Activated T-cell treated with anti-CD3 and anti-CD28 coated beads, Interleukin-2, amount 50 U/mL, for 1 hour (primary cell): ENCODE measurements at places on chromosomes 4 and X.
A peak's percentile ranks its signal among the peaks of the same experiment; 100 is the strongest.

- no peak for DNase-seq
Observed at GRCh38 chrX:137747244-137748043, 181.5 kb downstream of the ZIC3 start.

DNA sequence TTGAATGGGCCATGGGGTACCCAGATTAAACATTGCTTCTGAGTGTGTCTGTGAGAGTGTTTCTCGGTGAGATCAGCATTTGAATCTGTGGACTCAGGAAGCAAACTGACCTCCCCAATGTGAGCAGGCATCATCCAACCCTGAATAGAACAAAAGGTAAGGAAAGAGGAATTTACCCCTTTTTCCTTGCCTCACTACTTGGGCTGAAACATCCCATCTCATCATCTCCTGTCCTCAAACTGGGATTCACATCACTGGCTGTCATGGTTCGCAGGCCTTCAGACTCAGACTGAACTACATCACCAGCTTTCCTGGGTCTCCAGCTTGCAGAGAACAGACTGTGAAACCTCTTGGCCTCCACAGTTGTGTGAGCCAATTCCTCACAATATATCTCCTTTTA lies 47.1 kb downstream of the TEC start:
- no peak for DNase-seq

DNA sequence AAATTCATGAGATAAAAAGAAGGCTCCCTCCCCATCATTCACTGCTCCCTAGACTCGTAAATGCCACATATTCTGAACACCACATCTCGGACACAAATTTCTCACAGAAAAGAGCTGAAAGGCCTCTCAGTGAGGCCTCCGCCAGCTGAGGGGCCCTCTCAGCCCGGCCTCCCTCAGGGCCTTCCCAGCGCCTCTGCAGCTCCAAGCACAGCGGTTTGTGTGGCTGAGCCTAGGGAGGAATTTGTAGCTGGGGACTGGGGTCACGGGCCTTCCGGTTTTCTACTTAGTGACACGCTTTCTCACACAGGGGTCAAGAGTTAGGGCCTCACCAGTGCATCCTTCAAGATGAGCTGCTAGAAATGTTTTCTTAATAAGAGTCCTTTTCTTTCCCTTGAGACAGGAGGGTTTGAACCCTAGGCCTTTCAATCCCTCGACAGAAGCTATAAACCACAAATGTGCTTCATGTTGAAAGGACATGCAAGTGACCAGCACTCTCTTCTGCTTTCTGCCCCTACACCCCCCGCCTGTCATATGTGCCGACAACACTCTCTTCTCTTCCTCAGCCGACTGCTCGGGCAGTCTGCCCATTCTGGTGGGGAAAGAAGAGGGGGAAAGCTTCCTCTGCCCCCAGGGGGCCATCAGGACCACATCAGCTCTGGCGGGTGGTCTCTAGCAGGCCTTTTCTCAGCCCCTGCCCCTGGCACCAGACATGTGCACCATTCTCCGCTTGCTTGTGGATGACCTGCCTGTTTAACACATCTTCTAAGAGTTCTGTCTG lies 104.9 kb downstream of the CHIC2 start:
- DNase-seq: no peak

- DNase-seq: no peak
Observed at GRCh38 chr4:48594180-48594579, 104.1 kb downstream of the ZAR1 start.

GRCh38 chr4:73885574-73886267 lies 16.5 kb downstream of the CXCL1 start:
- no peak for DNase-seq

DNA sequence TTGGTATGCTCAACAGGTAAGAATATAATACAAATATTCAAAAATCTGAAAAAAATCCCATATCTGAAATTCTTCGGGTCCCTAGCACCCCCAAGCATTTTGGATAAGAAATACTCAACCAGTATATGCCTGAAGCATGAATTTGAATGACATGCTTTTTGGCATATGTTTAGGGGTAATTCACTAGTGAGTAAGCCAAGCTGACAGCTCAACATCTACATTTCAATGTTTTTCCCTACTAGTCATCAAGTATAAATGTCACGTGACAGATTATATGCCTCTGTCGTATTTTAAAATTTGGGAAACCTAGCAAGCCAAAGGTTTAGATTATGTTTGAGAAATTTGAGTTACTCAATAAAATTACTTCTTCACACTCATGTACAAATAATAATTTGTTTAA lies 125.1 kb downstream of the FGF16 start:
- DNase-seq: no peak

DNA sequence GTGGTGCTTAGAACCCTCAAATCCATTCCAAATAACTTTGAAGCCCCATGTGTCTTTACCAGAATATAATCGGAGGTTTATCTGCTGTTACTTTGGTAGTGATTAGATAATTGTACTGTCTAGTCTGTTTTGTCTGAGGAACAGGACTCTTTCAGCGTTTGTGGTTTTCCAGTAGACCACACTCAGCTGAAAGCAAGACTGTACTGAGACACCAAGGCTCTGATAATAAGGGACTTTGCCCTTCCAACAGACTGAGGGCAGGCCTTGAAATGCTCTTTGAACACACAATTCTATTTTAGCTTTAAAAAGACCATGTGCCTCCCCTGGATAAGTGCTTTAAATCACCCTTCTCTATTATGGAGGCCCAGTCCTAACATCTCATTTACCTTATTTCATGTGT lies 76.1 kb downstream of the KLHL8 start:
- no peak for DNase-seq

DNA sequence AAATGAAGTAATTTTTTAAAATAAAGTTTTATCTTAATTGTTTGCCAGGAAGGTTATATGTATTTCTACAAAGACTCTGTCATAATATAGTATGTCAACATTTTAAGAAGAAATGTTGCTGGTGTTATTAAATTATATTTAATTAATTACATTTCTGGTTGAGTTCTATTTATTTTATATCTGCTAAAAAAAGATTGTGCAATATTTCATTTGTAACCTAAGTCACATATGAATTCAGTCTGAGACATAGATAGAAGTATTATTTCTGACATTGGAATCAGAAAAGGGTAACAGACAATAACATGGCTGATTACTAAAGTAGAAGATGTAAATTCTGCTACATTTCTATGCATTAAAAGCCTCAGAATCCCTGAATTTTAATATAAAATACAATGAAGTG lies 1985.1 kb downstream of the C4orf33 start:
- no peak for DNase-seq

DNA sequence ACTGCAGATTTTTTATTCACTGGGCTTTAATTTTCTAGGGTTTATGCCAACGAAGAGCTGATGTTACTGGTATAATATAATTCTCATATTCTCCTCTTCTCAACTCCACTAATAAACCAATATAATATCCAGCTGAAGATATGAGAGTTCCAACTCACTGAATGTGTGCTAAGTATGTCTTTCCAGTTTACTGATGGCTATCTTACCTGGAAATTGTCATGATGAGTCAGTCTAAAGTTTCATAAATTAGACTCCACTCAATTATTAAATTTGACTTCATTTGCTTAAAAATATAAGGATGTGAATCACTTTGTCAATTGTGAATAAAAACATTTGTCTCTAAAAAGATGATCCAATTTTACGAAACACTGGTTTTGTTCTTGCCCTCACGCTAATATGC lies 28.4 kb downstream of the STBD1 start:
- DNase-seq: no peak

- DNase-seq: peak; percentile 7
Observed at GRCh38 chr4:7429601-7430078, 5.1 kb downstream of the PSAPL1 start.

DNA sequence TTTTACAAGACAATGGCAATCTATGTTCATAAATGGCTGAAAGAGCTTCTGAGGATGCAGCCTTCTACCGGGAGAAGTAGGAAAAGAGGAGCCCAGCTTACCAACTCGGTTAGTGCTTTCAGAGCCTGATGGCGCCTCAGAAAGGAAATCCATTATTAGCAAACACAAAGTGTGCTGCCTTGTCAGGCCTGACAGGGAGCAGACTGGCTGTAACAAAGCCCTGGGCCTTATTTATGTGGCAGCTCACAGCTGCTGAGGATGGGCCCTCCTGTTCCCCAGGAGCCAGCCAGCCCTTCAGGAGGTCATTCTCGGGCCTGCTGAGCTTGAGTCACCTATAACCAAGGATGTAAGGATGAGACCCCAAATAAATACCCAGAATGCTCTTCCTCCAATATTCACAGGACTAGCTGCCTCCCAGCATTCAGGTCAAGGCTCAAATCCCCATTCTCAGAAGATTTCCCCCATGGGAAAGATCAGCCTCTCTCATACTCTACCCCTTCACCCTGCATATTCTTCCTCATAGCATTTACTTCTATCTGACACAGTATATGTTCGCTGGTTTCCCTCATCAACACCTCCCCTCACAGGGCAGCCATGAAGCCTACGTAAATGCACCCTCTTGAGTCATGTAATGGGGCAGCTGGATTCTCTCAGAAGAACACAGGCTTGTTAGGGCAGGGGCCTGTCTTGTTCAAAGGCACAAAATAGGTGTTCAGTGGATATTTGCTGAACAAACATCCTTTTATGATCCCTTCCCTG lies 227.0 kb upstream of the RASGEF1B start:
- no peak for DNase-seq

GRCh38 chr4:39655876-39656275 lies 17.2 kb upstream of the SMIM14 start:
- no peak for DNase-seq

- no peak for DNase-seq
Observed at GRCh38 chr4:125115476-125115875, 199.3 kb upstream of the FAT4 start.

- DNase-seq: no peak
Observed at GRCh38 chr4:43682551-43682950, 766.1 kb downstream of the KCTD8 start.

DNA sequence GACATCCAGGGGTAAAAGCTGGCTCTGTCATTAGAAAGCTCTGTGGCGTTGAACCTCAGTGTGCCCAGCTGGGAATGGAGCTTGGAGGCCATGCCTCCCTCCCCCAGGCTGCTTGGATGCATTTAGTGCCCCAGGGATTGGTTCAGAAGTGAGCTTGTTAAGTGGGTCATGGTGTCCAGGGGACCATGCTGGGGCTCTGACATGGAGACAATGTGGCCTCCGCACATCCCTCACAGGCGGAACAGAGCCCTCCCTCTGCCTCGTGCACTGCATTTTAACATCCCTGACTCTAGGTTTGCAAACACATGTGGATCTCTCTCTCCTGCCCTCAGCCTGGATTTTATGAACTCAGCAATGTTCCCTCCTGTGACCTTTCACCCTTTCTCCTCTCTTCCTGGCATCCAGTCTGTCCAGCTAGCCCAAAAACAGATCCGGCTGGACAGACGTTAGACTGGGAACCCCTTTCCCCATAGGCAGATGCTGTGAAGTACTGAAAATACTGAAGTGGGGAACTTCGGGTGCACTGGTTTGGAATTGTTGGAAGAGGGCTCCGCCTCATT lies 81.5 kb downstream of the SORCS2 start:
- DNase-seq: no peak

GRCh38 chrX:56026815-56027214 lies 205.3 kb upstream of the KLF8 start:
- no peak for DNase-seq

DNA sequence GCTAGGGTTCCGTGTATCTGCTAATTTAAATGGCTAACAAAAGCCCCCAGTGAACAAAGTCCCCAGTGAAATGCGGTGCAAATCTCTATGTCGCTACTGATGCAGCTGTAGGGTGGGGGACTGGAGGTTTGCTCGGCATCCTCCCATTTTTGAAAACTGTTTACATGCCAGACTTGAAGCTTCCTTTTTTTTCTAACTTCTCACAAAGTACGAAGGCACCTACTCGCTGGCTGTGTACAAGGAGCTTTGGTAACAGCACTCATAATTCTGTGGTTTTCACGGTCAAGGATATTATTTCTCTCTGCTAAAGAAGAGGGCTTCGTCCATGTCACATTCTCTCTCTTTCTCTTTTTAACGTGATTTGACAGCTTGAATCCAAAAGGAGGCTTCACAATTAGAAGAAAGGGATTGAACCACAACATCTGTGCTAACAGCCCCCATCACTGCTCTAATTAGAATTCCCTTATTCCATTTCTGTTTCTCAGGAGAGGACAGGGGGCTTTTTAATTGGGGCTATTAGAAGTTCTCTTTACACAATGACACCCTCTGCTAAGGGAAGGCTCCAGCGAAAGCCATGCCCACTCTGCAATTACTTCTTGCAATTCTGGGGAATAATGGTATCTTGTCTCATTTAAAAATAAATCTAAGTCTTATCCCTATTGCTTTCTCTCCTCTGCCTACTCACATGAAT lies 46.7 kb downstream of the TMEM156 start:
- no peak for DNase-seq

GRCh38 chr4:79865201-79865597 lies 207.8 kb downstream of the ANTXR2 start:
- DNase-seq: no peak

DNA sequence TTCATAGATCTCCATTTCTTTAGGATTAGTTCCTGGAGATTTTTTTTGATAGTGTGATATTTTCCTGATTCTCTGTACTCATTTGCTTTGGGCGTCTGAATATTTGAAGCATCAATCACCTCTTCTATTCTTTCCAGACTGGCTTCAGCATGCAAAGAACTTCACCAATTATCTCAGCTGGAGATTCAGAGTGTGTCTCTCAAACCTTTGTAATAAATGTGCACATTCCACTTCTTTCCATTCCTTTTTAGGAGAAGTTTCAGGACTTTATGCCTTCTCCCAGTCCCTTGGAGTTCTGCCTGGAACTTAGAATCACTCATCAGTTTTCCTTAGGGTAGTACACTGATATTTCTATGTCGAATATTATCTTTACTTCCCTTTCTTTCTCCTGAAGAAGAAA lies 334.8 kb downstream of the TEX13C start:
- DNase-seq: no peak

GRCh38 chrX:47577424-47577823 lies 4.8 kb upstream of the TIMP1 start:
- DNase-seq: no peak

- DNase-seq: no peak
Observed at GRCh38 chrX:116749943-116750342, 287.2 kb upstream of the CT83 start.

GRCh38 chrX:31429915-31430314 lies 358.1 kb upstream of the FTHL17 start:
- DNase-seq: no peak

GRCh38 chrX:140391313-140391712 lies 113.6 kb downstream of the SOX3 start:
- no peak for DNase-seq

- DNase-seq: no peak
Observed at GRCh38 chr4:93144644-93145043, 683.9 kb upstream of the ATOH1 start.

- DNase-seq: no peak
Observed at GRCh38 chr4:39657465-39657864, 18.8 kb upstream of the SMIM14 start.
